Stimulated activated CD8-positive, alpha-beta memory T cell treated with anti-CD3 and anti-CD28 coated beads, Interleukin-7, amount 100 ng/mL, for 24 hours (primary cell): ENCODE measurements at places on chromosomes 5 and 9.

DNA sequence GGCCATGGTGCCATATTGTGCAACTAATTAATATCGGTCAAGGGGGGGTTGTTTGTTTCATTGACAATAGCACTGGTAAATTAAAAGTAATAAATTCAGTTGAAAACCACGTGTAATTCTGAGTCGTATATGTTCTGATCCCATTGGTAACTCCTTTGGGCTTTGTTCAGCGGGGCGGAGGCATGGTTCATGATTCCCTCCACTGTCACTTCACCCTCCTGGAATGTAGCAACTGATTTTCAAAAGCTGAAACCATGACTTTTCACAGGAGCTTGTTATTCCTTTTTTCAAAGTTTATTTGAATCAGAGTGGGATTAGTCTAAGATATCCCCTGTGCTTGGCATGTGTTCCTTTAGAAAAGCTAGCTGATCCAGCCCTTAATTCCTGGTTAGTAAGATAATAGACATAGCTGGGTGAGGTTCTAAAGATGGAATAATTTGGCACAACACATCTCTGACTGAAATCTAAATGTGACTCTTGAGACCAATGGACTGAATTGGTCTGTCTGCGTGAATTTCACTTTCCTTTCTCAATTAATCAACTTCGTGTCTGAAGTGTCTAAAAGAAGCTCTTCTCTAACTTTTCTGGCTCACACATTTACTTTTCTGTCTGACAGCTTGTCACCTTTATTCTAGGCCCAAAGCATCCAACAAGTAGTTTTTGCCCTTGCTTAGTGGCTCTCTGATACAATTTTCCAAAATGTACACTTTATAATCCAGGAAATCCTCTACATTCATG is 185.7 kb upstream of the VCAN start:
- no peak for DNase-seq

DNA sequence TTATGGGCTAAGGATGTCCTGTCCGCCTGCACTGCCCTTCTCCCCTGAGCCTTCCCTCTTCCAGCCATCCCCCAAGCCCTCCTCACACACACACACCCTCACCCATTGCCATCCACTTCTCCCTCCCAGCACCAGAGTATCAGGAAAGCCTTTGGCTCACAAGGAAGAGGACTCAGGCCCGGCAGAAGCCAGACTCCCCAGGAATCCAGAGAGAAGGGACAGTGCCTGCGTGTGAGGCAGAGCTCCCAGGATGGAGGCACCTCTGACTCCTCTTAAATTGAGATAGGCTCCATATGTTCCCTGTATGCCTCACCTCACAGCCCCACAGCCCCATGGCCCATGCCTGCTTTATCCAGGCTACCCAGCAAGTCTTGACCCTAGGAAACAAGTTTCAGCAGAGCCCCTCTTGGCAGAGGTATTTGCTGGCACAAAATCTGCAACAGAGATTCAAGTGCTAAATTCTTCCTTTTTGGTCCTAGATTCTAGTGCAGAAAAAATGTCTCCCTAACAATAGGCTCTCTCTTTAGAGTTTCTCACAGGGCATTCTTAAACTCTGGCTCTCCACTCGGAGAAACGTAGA is 761 bp downstream of the IL17B start:
- no peak for DNase-seq

DNA sequence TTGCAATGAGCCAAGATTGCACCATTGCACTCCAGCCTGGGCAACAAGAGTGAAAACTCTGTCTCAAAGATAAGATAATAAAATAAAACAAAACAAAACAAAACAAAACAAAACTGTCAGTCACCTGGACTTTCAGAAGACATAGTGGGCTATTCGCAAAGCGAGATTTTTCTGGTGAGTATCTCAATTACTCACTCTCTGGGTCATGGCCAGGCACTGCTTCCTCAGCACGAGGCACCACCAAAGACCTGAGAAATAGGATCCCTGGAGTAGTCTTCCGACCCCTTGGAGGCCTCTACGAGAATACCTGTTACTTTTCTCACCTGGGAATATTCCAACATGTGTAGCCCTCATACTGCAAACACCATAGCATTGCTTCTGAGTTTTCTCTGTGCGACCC is 201.7 kb upstream of the ZNF618 start:
- no peak for DNase-seq

GRCh38 chr5:67211926-67212325 is 15.3 kb upstream of the CD180 start:
- DNase-seq = no peak

- DNase-seq = no peak
Measured at GRCh38 chr9:110900917-110901316, 137.4 kb downstream of the LPAR1 start.
